ENCODE measurements at places on chromosomes 2 and 18. TPM values are rescaled to one million over a fixed set of nuclear protein-coding genes. Genes with fewer than 3 reads are reported as not detected.

- no peak for DNase-seq
These were observed 308.6 kb downstream of the TGIF1 start for GRCh38 chr18:3758531-3758930.

DNA sequence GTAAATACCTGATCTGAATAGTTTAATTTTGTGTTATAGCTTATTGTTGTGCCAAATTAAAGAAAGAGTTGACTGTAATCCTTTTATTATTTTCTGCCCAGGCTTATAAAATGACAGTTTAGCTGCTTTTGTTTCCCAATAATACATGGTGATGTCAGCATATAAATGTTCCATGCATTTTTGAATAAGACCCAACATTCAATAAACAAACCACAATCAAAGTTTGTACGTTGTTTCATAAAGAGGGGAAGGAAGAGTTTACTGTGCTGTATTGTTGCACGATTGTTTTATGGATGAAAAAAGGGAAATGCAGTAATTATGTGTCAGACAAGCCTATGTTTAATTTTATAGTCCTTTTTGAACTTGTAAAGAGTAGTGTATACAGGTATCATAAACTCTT, 177.2 kb upstream of the SCN7A start:
- DNase-seq = no peak

DNA sequence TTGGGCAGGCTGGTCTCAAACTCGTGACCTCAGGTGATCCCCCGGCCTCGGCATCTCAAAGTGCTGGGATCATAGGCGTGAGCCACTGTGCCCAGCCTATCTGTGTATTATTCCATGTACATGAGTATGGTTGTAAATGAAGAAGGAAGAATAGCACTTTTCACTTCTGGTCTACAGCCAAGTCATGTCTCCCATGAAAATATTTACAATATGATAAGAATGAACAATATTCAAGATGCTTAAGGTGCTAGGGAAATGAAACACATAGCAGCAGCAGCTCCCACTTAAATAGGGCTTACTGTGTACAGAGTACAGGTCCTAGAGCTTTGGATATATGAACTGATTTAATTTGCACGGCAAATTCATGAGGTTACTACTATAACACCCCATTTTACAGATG, 70.3 kb upstream of the COL5A2 start:
- DNase-seq = no peak

SPDYA gene
- 4.2 TPM for total RNA-seq

CLHC1 gene
- total RNA-seq = 17.7 TPM

DNA sequence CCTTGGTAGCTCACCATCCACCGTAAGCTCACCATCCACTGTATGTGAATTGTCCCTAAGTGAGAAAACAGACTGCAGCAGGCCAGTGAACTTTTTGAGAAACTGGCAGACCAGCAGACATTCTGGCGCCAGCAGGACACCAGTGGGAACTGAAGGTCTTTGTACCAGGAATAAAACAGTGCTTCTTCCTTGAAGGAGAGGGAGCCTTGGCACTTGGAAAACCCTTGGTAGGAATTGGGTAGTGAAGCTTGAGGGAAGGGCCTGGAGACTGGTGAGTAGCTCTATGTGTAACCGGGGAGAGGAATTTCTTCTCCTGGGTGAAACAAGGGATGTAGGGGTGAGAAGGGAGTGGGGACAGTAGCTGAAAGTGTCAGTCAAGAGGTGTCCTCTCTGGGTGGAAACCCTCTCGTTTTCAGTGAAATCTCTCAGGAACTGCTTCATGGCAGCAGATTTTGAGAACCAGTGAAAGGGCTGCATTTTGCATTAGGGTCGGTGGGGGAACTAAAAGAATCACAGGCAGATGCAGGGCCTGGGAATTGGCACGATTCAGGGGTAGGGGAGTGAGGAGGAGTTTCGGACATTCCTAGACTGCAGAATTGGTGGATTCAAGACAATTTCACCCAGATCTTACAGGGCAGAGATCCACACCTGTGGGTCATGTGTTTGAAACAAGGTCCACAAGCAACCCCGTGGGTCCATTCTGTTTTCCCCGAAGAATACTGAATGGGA, 131.5 kb upstream of the DLX2 start:
- DNase-seq = no peak

DNA sequence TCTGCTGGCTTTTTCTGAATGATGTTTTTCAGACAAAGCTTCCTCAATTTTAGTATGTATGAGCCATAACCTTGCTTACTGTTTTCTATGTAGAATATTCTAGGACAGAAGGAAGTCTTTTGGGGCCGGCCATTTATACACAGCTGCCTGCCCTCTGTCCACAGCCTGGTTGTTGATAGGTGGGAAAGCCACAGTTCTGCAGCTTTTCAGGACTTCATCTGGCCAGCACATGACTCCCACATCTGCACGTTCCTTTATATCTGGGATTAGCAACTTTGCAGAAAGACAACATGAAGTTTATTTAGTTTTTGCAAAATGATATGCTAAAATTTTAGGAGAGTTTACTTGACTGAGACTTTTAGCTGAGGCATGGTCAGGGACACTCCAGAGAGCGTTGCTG, 105.6 kb downstream of the CEP192 start:
- no peak for DNase-seq

HPCAL1 gene
- total RNA-seq = 38.6 TPM

- DNase-seq = no peak
These were observed 3.0 kb downstream of the MEIS1 start for GRCh38 chr2:66437691-66438497.

DNA sequence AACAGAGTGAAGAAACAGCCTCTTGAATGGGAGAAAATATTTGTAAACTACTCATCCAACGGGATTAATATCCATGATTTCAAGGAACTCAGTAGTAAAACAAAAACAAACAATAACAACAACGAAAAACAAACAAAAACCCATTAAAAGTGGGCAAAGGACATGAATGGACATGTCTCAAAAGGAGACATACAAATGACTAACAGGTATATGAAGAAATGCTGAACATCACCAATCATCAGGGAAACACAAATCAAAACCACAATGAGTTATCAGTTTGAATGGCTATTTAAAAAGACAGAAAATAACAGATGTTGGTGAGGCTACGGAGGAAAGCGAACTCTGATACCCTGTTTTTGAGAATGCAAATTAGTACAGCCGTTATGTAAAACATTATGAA, 224.8 kb upstream of the NRXN1 start:
- DNase-seq = no peak

DNA sequence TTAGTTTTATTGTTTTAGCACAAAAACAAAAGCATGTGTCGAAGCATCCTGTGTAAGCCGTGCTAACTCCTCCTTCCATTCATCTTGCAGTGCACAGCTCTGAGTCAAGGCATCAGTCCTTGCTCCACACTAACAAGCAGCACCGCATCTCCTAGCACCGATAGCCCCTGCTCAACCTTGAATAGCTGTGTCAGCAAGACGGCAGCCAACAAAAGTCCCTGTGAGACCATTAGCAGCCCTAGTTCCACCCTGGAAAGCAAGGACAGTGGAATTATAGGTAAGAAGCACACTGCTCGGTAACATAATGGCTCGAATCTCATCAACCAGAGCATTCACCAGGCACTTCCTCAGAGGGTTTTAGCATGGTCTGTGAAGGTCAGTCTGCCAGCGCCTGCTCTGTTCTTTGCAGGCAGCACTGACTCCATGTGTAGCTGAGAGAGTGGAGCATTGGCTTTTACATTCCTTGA, 136.2 kb downstream of the WDSUB1 start:
- DNase-seq = no peak

DNA sequence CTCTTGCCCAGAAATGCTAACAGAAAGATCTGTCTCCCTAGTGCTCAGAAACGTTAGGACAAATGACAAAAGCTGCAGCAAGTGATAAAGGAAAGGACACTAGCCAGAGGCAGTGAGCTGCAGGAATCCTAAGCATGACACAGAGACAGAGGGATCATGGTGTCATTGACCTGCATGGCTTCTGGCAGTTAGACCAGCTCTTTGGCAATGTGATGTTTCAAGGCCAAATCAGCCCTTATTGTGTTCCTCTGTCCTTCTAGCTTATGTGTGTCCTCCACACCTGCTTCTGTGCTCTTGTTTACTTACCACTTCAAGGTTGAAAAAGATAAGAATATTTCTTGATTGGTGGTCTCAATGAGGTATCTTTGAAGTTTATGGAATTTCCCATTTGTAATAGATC, 120.8 kb downstream of the RHBDD1 start:
- no peak for DNase-seq

POTEF gene
- total RNA-seq = 3.3 TPM

- DNase-seq = no peak
These were observed 40.9 kb upstream of the CCDC88A start for GRCh38 chr2:55460562-55460961.

GRCh38 chr2:88871336-88871735, 179.9 kb downstream of the RPIA start:
- DNase-seq = no peak

KIF1A gene
- 0.29 TPM for total RNA-seq

- no peak for DNase-seq
These were observed 118.8 kb downstream of the MEP1B start for GRCh38 chr18:32308493-32309120.

DNAH7 gene
- total RNA-seq = 1.3 TPM

DNA sequence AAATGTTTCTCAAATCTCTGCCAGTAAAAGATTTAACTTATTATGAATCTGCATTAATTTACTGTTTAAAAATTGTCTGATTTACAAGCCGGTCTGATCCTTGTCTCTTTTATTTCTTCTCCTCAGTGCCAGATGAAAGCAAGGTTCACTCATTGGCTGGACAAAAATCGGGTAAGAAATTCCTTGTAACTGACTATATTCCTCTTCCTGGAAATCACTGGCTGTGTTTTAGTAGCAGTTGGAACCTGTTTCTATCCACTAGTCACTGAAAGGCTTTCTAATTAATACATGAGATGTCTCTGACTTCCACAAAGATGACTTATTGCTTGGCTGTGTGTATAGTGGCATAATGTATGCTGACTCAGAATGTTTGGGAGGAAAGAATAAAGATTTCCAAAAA, 436.6 kb upstream of the NRP2 start:
- no peak for DNase-seq

MYO1B gene
- 73.9 TPM for total RNA-seq
